ENCODE measurements at places on chromosomes 2 and 18.

DNA sequence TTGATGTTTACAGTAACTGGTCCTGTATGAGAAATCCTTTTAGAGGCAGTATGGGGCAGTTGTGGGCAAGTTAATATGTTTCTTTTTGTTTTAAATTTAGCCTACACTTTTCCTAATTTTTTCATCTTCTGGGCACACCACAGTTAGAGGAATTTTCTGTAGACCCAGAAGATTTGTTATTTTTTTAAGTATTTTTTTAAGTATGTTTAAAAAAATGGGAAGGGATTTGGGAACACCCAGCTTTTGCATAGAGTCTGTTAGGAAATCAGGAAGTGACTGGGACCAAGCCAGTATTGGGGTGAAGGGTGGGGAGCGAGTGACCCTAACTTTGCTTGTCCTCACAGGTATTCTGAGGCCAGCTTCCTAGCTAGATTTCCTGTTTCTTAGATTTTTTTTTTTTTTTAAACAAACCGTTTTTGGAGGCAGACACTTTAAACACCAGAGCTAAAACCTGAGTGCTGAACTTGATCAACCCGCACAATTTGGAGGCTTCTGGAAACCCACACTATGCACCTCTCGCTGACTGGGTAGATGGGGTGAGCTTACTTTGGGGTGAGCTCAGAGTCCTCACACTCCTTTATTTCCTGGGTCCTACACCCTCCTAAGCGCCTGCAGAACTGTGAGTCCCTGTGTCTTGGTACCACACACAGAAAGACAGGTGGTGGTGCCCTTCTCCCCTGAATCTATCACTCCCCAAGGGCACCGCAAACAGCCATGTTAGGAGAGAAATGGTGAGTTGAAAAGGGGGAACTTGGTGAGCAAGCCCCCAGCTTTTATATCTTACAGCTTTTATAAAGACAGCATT lies 5.2 kb downstream of the GATA6 start:
- no peak for DNase-seq

GRCh38 chr2:217466104-217466503 lies 536.7 kb downstream of the TNS1 start:
- no peak for DNase-seq

DNA sequence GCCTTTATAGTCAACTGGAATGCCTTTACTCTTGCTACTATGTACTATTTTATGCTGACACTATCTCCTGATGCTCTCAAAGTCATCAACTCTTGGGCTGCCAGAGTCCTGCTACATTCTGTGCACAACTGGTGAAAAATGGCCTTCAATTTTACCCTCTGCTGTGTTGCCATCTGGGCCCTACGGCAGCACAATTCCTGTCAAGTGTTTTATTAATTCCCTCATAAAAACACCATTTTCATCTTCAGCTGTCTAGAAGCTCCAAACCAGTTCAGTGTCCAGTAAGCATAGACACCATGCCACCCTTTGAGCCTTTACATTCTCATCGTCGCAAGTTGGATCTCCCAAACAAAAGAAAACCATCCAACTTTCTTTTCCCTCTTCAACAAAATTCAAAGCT lies 26.5 kb downstream of the CALCRL start:
- DNase-seq = no peak

GRCh38 chr2:209872675-209873074 lies 101.0 kb downstream of the UNC80 start:
- no peak for DNase-seq

DNA sequence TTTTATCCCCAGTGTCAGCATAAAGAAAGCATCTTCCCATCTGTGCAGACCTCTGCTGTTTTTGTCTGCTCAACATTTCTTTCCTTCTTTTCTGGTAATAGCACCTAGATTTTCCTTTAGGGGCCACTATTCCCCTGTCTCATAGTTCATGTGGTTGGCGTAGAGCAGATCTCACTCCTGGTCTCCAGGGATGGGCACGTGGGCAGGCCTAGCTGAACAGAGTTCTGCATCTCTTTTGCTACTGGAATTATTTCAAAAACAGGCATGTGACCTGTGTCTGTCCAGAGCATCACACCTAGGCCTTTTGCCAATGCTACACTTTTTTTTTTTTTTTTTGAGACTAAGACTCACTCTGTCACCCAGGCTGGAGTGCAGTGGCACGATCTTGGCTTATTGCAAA lies 17.7 kb upstream of the ICOS start:
- no peak for DNase-seq

DNA sequence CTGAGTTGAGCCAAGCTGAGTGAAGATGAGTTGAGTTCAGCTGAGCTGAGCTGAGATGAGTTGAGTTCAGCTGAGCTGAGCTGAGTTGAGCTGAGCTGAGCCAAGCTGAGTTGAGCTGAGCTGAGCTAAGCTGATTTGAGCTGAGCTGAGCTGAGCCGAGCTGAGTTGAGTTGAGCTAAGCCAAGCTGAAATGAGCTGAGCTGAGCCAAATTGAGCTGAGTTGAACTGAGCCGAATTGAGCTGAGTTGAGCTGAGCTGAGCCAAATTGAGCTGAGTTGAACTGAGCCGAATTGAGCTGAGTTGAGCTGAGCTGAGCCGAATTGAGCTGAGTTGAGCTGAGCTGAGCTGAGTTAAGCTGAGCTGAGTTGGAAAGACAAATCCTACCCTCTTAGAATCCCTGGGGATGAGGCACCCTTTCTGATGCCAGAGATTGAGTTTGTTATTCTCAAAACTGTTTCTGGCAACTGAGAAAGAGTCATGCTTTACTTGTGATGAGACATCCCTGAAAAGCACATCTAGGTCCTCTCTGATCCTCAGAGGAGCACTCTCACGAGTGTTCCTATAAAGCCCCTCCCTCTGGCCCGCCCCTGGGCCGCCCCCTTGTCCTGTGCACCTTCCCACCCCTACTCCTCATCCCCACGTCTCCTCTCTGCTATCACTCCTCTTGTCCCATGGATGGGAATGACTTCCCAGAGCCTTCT lies 116.5 kb downstream of the MCFD2 start:
- no peak for DNase-seq

- DNase-seq = no peak
These were observed 74.9 kb downstream of the ATL2 start for GRCh38 chr2:38301969-38302702.

DNA sequence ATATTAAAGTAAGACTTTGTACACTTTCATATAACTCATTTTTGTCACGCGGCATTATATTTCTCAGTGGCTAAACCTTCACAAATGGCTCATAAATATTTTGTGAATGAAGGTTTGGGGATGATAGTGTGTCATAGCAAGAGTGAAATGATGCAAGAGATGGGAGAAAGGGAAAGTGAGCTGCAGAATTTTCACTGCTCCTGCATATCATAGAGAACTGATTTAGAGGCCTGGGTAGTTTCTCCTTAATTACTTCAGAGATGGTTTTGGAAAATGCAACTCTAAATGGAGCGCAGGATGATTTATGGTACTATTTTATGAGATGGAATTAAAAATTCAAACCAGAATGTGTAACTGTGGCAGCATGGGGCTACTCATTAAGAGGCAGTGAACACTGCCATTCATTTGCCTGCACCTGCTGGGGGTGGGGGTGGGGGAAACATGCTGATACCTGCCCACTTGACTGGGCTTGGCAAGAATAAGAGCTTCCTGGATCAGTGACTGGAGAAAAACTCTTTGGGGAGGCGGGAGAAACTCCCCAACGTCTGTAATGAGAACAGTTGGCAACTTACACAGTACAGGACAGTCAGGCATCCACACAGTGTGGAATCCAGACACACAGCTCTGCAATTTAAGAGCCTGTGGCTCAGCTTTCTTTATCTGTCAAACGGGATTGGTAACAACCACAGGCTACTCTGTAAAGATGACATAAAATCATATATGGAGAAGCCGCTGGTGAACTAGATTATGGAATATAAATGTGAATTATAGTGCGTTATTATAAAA lies 941.9 kb downstream of the SLC4A3 start:
- DNase-seq = no peak

DNA sequence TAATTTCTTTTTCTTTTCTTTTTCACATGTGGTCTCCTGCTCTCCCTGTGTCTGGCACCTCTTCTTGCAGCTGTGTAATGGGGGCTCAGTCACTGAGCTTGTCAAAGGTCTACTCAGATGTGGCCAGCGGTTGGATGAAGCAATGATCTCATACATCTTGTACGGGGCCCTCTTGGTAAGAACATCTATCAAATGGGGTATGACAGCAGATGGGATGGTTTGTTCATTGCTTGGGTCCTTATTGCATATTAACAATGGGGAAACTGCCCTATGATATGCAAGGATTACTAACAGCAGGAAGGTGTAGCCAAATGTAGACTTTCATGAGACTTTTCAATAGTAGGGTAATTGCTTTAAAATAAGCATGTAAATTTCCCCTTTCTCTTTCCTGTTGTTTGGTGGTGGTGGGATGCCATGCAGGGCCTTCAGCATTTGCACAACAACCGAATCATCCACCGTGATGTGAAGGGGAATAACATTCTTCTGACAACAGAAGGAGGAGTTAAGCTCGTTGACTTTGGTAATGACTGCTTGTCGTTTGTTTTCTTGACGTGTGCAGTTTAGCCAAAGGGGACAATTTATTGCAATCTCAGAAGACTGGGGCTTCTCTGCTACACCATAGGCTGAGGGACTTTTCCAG lies 36.5 kb downstream of the MYO3B start:
- DNase-seq = no peak

DNA sequence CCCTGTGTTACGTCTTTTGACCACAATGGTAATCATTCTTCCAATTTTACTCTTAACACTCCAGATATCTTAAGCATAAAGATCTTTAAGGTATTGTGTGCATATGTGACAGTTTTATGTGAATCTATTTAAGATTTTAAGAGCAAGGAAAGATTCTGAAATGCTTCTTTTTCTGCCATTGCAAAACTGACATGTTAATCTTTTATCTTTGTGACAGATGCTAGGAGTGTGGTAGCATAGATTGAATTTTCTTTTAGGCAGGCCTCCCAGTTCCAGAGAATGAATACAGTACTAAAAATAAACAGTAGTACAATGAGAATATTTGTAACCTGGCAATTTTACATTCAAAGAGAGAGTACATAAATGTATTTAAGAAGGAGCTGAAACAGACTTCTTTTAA lies 232.5 kb upstream of the ZSWIM2 start:
- no peak for DNase-seq

DNA sequence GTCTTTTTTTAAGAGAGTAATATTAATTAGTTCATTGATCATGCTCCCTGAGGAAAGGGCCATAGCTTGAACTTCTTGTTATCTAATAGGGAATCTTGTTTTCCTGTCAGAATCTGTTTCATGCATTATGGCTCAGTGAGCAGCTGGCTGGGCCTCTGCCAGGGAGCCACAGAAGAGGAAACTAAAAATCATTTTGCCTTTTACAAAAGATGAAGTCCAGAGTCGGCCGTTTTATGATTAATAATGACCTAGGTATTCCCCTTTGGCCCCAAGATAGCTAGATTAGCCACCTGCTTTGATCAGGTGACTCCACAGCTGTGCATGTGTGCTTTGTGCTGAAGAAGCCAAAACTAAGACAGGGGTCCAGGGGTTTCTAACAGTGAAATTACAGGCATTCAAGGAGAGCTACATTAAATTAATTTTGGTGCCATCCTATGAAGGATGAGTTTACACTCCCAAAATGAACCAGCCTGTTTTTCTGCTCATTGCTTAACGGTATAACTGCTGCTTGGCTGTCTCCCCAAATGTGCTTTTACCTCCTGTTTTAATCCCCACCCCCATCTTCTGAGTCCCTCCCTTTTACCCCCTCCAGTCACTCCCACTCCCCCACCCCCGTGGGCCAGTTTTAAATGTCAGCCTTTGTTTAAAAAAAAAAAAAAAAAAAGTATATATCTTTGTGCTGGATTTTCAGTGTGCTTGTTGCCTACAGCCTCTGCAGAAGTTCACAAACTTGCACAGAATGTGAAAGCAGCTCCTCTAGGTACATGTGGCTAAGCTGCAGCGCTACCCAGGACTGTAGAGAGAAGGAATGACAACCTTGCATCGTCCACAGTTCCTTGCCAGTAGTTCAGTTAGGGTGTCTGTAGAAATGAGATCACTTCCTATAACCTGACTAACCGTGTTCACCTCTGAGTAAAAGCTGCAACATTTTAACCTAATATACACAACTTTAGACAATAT lies 93.1 kb downstream of the CABLES1 start:
- no peak for DNase-seq

DNA sequence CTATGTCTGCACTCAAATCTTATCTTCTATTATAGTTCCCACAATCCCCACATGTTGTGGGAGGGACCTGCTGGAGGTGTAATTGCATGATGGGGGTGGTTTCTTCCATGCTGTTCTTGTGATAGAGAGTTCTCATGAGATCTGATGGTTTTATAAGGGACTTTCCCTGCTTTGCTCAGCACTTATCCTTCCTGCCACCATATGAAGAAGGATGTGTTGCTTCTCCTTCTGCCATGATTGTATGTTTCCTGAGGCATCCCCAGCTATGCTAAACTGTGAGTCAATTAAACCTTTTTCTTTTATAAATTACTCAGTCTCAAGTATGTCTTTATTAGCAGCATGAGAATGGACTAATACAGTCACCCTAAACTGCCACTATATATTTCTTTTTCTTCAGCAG lies 79.1 kb downstream of the SH3YL1 start:
- DNase-seq = no peak

DNA sequence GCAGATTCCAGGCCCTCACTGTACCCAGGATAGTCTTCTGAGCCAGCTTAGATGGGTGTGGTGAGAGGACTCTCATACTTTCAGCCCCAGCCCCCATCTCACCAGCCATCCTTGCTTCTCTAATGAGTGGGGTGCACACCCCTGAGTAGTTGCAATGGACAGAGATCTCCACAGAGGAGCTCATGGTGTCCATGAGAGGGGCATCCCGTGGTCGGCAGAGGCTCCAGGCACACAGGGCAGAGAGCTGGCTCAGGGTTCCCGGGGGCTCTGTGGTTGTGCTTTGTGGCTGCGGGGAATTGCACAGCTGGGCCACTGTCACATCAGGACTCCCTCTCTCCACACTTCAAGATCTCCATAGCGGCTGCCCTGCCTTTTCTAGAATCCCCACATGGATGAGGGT lies 226.0 kb upstream of the PXDN start:
- DNase-seq = no peak

DNA sequence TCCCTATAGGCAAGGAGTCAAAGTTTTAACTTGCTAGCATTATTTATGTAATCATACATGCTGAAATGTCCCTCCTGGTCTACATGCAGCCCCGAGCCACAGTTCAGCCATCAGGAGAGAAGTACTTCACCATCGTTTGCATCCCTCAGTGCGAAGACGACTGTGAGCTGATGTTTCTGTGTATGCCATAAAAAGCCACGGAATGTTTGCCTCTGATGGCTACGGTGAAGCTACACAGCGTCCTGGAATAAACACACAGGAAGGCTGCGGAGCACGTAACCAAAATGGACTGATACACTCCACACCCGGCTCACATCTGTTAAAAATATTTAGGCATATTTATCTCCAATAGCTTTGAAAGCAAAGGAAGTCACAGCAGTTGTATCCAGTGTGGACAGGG lies 4.3 kb upstream of the SALL3 start:
- no peak for DNase-seq

- no peak for DNase-seq
These were observed 65.2 kb downstream of the ZEB2 start for GRCh38 chr2:144454466-144455287.

- DNase-seq = peak; percentile 12
These were observed 272.6 kb upstream of the ERBB4 start for GRCh38 chr2:212811036-212811805.

GRCh38 chr2:68469935-68470334 lies 2.5 kb downstream of the APLF start:
- DNase-seq = no peak

GRCh38 chr2:133791191-133791590 lies 222.9 kb upstream of the NCKAP5 start:
- DNase-seq = no peak
